Central memory CD8-positive, alpha-beta T cell (primary cell): ENCODE measurements at places on chromosomes 16 and 17.

- no peak for DNase-seq
Observed at GRCh38 chr17:57502811-57503241, 242.3 kb downstream of the CCDC182 start.

DNA sequence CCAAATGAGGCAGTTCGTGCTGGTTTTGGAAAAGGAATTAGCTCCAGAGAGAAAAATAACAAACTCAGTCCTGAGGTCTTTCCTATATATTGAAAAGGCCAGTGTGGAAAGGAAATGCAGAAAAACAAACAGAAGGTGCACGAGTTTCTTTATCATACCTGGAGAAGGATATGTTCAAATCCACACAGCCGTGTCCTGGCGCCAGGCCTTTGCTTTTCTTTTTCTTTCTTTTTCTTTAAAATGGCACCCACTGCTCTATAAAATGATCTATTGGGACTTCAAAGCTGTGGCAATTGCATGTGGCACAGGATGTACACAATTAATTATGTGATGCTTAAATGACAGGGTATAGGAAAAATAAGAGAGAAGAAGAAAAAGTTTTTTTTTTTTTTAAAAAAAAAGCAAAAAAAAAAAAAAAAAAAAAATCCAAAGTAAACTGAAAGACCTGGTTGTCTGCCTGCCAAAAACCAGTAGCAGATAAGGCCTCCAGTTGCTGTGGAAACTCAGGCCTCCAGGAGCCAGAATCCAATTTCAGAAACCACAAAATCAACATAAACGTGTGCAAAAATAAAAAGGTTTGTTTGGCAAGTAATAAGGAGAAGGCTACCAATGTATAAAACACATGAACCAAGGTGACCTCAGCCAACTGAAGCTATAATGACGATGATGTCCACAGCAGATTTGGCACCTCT lies 957.6 kb upstream of the SOX9 start:
- DNase-seq, result no peak

DNA sequence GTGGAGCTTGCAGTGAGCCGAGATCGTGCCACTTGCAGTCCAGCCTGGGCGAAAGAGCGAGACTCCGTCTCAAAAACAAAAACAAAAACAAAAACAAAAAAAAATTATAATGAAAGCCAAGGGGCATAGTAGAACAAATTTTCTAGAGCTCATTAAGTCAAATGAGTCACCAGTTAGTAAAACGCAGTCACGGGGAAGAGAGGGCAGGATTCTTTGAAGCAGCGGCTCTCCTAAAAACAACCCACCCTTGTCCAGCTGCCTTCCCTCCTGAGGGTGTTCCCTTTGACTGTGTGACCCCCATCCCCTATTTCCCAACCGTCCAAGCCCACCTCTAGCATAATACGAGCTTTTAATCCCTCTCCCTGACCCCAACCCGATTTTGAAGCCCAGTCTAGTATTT lies 44.1 kb upstream of the STH start:
- DNase-seq, result no peak

DNA sequence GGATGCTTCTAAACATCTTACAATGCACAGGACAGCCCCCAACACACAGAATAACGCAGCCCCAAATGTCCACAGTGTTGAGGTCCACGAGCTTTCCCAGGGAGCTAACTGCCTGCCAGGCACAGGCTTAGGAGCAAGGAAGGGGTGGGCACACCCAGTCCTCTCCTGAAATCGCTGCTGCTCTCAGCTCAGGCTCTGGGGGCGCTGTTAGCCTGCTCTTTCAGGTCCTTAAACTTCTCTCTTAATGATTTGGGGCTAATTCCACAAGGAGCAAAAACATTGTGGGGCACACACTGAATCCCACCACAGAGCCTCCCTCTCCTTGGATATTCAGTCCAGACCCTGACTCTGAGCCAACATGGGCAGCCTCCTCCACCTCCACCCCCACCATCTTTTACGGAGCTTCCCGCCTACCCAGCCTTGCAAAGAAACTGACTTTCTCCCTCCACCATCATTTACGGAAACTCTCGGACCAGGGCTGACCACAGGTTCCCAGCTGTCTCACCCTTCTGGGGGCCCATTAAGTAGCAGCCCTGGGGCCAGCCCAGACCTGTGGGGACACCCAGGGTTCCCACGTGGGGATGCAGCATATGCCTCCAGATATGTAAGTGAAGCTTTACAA lies 1.1 kb downstream of the CD300H start:
- no peak for DNase-seq

GRCh38 chr16:72561-73548 lies at the start of gene RHBDF1:
Gene RHBDF1 (minus strand): TSS chr16:72631. CDS start chr16:65015, 7,616 bp downstream.
- DNase-seq, result no peak

DNA sequence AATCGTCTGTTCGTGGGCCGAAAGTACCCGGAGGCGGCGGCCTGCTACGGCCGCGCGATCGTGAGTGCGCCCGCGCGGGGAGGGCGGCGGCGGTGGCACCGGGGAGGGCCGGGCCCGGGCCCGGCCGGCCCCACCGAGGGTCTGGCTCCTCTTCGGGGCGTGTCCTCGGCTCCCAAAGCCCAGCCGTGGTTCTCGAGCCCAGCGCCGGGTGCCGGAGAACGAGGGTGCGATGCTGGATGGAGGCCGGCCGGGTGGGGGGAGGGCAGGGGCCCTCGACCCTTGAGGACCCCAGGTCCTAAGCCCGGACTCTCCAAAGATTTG lies 375 bp downstream of the STUB1 start:
- DNase-seq, result no peak

- no peak for DNase-seq
Observed at GRCh38 chr17:14745541-14745940, 444.7 kb downstream of the HS3ST3B1 start.

- DNase-seq, result no peak
Observed at GRCh38 chr17:17004251-17004996, 32.5 kb upstream of the TNFRSF13B start.

- DNase-seq, result no peak
Observed at GRCh38 chr17:28317966-28318758, 838 bp upstream of the TMEM97 start.

GRCh38 chr16:77393955-77394354 lies 40.9 kb downstream of the ADAMTS18 start:
- DNase-seq, result no peak
